ENCODE measurements at places on chromosomes 6 and 20.

GRCh38 chr20:36688630-36689029, 42.6 kb upstream of the SLA2 start:
- DNase-seq, result no peak

- DNase-seq, result no peak
Measured at GRCh38 chr6:21436625-21437024, 156.9 kb upstream of the SOX4 start.

- DNase-seq, result no peak
Measured at GRCh38 chr6:25769983-25770382, 15.4 kb downstream of the SLC17A4 start.

DNA sequence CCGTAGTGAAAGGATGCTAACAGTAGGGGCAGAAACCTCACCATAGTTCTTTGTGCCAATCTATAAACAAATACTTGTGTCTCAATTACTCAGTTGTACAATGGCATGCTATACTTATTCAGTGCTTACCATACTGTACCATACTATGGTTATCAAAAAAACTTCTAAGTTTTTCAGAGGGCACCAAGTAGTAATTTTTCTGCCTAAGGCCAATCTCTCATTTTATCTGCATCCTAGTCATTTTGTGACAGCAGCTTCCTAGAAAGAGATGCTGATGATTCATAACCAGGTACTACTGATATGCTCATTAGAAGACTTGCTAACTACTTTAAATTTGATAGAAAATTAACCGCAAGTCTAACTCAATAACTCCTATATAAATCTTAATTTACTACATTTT, 42.9 kb downstream of the TMEM244 start:
- no peak for DNase-seq

GRCh38 chr6:163563318-163563717, 148.8 kb downstream of the QKI start:
- DNase-seq, result no peak

- no peak for DNase-seq
Measured at GRCh38 chr6:113182370-113183141, 674.6 kb upstream of the MARCKS start.

DNA sequence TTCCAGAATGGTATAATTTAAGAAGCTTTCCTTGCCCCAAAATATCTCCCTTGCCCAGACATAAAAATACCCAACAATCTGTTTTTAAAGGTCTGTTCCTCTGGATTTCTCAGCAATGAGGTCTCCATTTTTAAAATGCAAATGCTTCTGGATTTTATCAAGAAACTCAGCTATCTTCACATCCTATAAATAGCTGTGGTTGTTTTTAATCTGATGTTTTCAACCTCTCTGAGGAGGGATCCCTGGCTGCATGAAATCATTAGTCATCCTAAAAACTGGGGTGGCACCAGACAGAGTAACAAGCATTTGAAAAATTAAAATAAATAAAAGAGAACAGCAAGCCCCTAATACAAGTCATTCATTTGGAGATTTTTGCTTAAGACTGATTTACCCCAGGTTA, 168.5 kb upstream of the ID4 start:
- DNase-seq, result no peak

DNA sequence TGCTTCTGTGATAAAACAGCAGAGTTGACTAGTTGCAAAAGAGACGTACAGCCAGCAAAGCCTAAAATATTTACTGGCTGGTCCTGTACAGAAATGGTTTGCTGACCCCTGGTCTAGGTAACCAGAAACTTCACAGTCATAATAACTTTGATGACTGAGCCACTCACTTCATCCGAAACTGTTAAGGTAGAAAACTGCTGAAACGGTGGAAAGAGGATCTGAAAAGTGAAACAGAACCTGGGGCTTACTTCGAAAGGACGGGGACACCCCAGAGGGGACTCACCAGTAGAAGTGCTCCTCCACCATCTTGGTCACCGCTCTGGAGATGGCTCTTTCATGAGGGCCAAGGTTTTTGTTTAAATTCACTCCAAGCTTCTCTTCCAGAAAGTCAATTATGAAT, 16.4 kb downstream of the FAXC start:
- no peak for DNase-seq
